ENCODE measurements at places on chromosomes 5 and 9.

DNA sequence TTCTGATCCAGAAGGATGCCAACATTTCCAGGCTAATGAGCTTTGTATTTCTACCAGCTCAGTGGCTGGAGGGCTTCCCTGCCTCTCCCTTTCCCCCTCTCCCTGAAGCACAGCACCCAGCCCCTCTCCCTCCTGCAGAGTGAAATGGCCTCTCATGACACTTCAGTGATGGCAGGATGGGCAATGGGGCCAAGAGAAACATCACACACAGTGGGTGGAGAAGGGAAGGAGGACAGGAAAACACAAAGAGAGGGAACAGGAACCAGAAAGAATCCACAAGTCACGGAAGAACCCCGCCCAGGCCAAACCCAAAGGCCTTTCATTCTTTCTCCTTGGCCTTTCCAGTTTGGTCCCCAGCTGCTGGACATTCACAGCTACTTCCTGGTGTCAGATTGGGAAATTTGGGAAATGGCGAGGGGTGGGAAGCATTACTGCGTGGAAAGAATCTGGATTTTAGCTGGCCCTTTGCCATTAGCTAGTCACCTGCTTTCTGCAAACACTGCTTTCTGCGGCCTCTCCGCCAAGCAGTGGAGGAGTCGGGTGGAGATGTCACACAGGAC lies 82.6 kb downstream of the GLDC start:
- DNase-seq = no peak

GRCh38 chr5:30957591-30957990 lies 235.9 kb upstream of the CDH6 start:
- peak; percentile 88 for DNase-seq

DNA sequence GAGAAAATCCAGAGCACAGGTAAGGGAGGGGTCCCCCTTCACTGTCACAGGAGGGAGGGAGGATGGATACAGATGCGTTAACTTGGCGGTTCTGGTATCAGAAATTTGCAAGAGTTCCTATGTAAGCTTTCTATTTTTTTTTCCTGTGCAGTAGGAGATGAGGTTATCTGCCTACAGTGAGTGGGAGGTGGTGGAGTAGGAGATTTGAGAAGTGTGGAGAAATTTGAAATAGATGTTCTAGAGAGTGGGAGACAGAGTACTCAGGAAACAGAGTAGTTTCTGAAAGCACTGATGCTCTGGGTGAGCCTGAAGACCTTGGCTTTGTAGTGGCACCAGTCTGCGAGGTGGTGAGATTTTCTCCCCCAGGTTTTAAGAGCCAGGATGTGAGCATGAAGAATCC lies 271.4 kb downstream of the MSX2 start:
- no peak for DNase-seq

- DNase-seq = peak; percentile 77
Measured at GRCh38 chr9:88224938-88225337, 86.7 kb upstream of the SPATA31C2 start.

DNA sequence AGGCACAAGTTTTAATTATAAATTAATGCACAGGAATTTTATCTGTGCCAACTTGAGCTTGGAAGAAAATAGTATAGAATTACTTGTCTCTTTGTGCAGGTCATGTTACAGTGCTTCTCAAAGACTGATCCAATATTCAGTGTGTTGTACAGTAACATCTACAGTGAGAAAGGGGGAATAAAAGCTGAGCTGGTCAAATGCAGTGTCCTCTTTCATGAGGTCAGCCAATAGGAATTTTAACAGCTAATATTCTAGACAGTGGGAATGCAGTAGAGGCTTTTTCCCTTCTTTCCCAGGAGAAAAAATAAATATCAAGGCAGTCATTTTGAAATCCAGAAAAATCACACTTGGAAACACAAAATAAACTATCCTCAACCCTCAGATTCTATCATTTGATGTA lies 95.7 kb upstream of the ITGA1 start:
- no peak for DNase-seq

Measured in mesendoderm (in vitro differentiated cells).